ENCODE measurements at places on chromosomes 2 and 18.
A peak's percentile ranks its signal among the peaks of the same experiment; 100 is the strongest.

GRCh38 chr2:2014251-2014771, 270.0 kb upstream of the PXDN start:
- DNase-seq: peak; percentile 22

DNA sequence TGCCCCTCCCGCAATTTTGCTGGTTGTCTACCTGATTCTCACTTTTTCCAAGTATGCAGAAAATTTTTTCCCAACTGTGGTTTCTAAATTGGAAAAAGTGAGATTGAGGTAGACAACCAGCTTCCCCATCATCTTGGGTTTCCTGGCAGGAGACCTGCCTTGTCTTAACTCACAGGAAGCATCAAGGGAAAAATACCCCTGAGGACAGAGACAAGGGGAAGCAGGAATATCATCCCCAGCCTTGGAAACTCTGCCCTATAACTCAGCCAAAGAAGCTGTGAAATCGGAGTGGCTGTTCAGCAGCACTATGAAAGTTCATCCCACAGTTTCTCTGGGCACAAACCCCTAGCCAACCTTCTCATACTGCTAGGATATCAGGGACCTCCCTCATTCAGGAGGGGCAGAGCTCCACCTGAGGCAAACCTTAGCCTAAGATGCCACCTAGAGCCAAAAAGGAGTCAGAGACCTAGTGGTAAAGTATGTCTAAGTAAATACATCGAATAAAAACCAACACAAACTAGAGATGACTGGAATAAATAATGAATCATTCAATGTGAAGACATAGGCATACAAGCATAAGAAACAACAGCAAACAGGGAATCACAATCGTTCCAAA, 68.2 kb downstream of the ZSWIM2 start:
- DNase-seq: no peak

- DNase-seq: peak; percentile 13
Measured at GRCh38 chr18:28411806-28412205, 234.9 kb upstream of the CDH2 start.

DNA sequence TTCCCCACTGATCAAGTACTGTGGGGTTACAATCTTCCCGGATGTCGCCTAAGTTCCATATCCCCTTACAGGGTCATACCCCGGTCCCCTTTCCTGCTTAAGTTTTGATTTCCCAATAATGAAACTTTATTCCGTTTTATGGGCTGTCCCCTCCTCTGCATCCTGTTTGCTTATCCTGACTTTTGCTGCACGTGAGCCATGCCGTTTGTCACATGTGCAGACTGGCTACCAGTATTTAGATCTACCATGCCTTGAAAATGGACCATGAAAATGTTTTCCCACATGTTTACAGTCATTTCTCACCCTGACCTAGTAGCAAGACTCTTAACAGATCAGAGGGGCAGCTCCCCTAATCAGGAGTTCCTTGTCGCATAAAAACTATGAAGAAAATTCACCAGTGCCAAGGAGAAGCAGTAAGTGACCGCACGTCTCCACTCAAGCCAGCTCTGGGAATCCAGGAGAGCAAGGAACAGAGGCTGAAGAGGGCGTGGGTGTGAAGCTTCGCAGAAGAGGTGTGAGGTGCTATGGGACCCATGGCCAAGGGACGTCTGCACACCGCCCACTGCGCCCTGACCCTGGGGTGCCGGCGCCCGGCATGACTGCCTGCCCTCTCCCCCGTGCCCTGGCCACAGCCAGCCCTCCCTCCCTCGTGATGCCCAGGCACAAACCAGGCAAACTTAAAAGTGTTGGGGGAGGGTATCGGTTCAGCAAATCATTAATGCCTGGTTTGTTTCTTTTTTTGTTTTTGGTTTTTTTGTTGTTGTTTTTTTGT, 440.8 kb upstream of the SALL3 start:
- no peak for DNase-seq

- no peak for DNase-seq
Measured at GRCh38 chr18:67896451-67896850, 379.9 kb upstream of the DSEL start.
